Fibroblast of villous mesenchyme (primary cell): ENCODE measurements at places on chromosomes 2 and 18. TPM values are rescaled to one million over a fixed set of nuclear protein-coding genes. Genes with fewer than 3 reads are reported as not detected.

DNA sequence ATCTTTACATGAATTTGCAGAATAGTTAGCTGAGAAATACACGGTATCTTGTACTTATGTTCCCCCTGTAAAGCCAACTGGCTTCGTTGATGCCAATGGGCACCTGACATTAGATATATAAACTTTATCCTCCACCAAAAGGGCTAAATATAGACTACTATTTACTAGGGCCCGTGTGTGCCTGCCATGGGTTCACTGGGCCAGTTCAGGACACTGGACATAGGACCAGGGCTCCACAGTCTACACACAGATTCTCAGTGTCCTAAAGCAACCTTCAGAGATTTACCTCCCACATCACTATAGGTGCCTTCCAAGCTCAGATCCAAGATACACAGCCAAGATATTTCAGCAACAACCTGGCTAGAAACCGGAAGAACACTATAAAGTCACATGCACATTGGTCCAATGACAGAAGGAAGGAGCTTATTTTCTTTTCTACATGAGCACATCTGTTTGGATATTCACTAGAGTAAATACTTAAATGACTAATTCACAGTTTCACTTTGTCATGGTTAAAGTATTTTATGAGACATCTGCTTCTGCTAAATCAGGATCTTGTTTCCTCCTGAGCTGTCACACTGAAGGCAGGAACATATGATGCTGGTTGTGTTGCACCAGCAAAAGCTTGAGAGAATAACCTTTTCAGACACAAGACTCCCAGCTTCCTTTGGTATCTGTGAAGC is 95.1 kb downstream of the MYO5B start:
- DNase-seq: peak; percentile 56

- DNase-seq: no peak
Measured at GRCh38 chr2:233571001-233571400, 4.4 kb upstream of the USP40 start.

GRCh38 chr2:199405241-199405640 is 52.5 kb downstream of the SATB2 start:
- DNase-seq: peak; percentile 21

PSTPIP2 gene
- 8.7 and 21.2 TPM in 2 replicates for total RNA-seq

DNA sequence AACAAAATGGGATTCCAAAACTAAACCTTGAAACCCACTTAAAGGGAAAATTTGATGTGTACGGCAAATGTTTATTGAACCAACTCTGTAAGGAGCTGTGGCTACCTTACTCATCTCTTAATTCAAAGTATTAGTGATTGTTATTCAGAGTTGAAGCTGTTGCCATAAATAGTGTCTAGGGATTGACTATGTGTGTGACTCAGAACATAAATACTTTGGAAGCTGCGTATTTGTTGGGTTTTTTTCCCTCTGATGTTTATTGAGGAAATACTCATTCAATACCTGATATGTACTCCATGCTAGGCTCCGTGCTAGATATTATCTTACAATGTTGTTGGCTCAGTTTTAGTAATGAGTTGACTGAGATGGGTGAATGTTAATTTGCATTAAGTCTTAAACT is 90.4 kb downstream of the PTRHD1 start:
- DNase-seq: peak; percentile 82

SERPINB4 gene
- not detected in 2 replicates for total RNA-seq

SFTPB gene
- total RNA-seq: not detected in 2 replicates

SLC9A2 gene
- total RNA-seq: not detected in 2 replicates

DNA sequence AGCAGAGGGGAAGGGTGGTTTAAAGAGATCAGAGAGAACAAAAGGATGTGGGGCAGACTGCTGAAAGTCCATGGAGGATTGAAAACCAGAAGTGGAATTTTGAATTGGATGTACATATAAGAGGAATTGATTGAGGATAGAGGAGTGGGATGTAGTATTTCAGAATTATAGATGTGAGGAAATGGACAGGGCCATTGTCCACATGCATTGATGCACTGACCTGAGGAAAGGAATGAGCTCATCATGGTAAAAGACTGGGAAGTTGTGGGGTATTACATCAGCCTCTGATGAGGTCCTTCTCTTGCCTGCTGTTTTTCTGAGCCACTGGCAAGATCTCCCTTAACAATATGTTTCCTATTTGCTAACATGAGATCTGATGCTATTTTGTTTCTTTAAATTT is 365.7 kb upstream of the FANCL start:
- no peak for DNase-seq

GLB1L gene
- total RNA-seq: 11.0 and 15.5 TPM in 2 replicates

DNA sequence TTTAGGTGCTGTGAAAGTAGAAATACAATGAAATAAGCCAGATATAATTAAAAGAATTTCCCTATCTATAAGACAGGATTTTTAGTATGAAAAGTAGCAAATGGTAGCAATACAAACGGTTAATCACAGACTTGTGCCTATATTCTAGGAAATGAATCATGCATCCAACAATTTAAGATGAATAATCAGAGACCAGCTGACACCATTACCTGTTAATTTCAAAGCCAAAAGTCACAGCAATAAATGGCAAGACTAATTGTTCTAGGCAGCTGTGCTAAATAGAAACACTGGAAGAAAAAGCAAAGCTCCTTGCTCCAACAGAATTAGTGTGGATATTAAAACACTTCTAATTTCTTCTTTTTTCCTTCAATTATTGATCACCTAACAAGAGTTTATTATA is 35.1 kb upstream of the MPP4 start:
- DNase-seq: no peak

- peak; percentile 62 for DNase-seq
Measured at GRCh38 chr2:160028431-160029269, 33.8 kb downstream of the PLA2R1 start.

GRCh38 chr2:188364033-188364630 is 72.5 kb downstream of the GULP1 start:
- DNase-seq: peak; percentile 45
